ENCODE measurements at places on chromosomes 3 and 15.

DNA sequence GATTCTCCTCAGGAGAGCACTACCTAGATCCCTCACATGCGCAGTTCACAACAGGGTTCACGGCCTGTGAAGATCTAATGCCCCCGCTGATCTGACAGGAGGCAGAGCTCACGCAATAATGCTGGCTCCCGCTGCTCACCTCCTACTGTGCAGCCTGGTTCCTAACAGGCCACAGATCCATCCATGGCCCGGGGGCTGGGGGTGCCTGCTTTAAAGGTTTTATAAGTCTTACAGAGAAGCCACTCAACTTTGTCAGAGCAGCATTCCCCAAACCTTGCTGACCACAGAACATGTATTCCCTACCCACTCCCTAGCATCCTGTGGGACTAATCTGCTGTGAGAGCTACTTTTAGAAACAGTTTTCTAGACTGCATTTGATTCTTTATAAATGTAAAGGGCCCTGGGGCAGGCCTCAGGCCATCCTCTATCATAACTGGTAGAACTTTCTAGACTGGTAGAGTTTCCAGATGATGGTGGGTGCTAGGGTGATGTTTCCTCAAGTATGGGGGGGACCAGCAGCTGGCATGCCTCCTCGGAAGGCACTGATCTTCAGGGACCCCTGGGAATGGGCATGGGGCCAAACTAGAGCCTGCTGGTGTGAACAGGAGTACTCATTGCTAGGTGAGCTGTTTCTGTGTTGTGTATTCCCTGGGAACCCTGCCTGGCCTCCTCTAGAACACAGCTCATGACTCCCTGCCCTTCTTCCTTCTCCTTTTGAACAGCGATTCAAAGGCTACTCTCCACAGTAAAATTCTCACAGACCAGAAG lies 25.7 kb upstream of the RAD18 start:
- no peak for DNase-seq

GRCh38 chr15:39153716-39154115 lies 427.2 kb upstream of the THBS1 start:
- DNase-seq: no peak

DNA sequence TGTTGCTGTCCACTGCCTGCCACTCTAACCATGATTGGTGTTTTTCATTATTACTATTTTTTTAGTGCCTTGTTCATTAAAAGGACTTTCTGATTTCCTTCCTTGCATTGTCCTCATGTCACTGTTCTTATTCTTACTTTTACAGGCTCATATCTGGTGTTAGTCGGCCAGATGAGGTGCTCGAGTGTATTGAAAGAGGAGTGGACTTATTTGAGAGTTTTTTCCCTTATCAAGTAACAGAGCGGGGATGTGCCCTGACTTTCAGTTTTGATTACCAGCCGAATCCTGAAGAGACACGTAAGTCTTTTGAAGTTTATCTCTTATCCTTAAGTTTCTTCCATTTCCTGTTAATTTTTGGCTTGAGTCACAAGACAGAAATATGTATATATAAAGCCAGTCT lies 23.2 kb downstream of the QTRT2 start:
- no peak for DNase-seq

DNA sequence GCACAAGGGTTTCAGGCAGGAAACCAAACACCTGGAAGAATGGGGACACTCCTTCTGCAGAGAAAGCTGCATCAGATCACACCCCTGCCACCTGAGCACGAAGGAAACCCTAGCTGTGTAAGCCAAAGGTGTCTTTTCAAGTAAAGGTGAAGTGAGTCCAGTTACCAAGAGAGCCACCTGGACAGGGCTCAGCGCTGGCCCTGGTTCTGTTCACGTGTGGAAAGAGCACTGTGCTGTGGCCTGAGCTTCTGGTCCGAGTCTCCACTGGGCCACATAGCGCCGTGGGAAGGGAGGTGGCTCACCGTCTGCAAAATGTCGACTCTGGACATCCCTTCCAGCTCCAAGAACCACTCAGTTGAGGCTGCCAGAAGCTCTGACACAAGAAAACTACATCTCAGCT lies 151.1 kb downstream of the ADAMTS17 start:
- DNase-seq: no peak

DNA sequence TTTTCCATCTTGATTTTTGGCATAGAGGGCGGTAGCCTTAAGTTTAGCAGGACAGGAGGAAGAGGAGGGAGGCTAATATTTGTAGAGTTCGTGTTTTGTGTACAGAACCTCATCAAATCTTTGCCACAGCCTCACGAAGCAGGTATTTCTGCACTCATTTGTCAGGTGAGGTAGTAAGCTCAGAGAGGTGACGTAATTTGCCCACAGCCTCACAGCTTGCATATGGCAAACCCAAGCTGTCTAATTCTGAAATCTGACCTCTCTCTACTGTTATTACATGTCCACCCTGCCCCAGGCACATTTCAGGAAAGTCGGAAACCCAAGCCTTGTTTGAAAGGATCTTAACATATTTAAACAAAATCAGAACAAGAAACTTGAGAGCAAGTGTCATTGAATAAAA lies 91.1 kb upstream of the TPM1 start:
- no peak for DNase-seq

DNA sequence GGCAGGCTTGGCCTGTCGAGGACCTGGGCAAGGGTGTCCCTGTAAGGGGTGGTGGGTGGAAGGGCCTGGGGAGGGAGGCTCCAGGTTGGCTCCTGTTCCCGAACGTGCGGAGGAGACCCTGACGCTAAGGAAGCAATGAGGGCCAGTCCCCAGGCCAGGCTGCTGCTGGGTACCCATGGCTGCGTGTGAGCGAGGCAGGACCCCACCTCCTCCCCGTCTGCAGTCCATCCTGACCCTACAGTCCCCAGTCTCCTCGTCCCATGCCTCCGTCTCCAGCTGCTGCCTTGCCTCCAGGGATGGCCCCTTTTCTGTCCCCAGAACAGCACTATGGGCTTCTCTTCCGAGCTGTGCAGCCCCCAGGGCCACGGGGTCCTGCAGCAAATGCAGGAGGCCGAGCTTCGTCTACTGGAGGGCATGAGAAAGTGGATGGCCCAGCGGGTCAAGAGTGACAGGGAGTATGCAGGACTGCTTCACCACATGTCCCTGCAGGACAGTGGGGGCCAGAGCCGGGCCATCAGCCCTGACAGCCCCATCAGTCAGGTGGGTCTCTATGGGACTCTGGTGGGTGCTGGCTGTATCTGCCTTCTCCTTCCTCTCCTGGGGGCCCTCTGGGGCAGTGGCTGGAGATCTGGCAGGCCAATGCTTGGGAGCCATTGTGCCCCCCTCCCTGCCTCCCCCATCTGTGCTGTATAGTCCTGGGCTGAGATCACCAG lies 571 bp downstream of the FES start:
- DNase-seq: no peak

DNA sequence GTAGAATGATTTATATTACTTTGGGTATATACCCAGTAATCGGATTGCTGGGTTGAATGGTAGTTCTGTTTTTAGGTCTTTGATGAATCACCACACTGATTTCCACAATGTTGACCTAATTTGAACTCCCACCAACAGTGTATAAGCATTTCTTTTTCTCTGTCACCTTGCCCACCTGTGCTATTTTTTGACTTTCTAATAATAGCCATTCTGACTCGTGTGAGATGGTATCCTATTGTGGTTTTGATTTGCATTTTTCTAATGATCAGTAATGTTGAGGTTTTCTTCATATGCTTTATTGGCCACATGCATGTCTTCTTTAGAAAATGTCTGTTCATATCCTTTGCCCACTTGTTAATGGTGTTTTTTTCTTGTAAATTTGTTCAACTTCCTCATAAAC lies 340.8 kb downstream of the PLOD2 start:
- no peak for DNase-seq

DNA sequence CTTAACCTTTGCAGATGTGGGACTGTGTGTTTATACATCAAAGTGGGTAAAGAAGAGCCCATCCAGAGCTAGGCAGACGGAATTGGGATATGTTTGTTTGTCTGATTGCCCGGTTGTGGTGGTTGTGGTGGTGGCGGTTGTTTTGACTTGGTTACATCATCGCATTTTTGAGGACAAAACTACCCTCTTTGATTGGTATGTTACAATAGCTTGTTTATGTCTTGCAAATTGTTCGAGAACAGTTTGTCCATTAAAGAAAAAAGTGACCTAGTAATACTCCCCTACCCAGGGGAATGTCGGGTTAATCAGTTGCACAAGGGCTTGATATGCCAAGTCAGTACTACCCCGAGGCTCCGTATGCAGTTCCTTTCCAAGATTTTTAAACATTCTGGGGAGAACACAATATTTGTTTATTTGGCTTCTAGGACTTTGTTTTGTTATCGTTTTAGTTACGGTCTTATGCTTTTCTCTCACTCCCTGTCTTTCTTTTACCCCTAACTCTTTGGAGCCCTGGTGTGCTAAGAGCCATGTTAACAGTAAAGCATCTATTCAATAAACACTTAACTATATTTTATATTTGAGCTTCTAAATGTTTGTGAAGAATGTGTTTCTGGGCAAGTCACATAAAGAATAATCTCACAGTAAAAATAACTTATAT lies 315.4 kb downstream of the LPP start:
- DNase-seq: no peak

DNA sequence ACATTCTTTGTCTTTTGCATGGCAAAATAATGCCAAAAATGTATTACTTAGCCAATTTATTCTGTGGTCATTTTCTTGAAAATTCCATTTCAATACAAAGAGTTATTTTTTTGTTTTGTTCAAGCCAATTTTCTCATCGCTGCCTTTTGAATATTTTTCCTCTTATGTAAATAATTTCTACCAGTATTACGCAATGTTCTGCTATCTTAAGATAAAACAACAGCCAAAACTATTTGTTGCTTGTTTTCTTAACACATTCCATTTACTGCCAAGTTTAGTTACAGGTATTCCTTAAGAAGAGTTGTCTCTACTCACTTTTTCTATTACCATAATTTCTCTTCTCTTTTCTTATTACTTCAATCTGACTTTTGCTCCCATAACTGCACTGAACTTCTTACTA lies 163.1 kb downstream of the ROBO1 start:
- DNase-seq: no peak

DNA sequence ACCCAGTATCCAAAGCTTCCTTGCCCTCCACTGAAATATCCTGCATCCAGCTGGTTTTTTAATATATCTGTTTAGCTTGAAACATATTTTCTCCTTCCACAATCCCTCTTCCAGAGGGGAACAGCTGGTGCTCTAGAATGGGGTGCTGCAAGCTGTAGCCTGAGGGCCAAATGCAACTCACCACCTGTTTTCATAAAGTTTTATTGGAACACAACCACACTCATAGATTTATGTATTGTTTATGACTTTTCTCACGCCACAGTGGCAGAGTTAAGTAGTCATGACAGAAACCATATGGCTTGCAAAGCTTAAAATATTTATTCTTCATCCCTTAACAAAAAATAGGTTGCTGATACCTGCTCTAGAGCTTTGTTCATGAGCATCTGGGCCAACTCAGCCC lies 298.7 kb downstream of the CLSTN2 start:
- no peak for DNase-seq

DNA sequence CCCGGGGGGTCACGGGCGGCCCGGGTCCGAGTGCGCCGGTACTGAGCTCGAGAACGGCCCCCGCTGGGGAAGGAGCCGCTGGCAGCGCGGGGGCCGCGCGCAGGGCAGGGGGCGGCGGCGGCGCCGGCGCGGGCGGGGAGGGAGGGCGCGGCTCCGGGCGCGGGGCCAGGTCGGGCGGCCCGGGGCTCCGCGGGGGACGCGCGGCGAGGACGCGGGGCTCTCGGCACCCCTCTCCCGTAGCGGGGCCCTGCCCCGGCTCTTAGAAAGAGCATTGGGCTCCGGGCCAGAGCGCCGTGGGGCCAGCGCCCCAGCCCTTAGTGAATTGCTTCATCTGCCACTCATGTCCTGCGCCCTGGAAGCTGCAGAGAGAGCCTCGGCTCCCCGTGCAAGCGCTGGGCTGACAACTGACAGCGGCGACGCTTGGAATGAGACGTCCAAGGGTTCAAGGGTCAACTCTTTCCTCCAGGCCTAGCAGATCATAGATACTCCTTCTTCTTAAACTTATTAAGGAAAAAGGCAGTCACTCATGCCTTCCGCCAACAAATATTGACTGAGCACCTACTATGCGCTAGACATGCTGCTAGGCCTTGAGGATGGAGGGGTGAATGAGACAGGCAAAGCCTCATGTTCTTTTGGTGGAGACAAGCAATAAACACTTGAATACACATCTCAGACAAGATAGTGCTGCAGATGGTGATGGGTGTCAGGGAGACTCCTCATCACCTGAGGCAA lies 140.8 kb downstream of the SMAD6 start:
- no peak for DNase-seq

GRCh38 chr3:110027446-110028080 lies 690.2 kb upstream of the DPPA4 start:
- no peak for DNase-seq

- DNase-seq: no peak
These were observed 11.3 kb upstream of the P2RY12 start for GRCh38 chr3:151395806-151396205.

DNA sequence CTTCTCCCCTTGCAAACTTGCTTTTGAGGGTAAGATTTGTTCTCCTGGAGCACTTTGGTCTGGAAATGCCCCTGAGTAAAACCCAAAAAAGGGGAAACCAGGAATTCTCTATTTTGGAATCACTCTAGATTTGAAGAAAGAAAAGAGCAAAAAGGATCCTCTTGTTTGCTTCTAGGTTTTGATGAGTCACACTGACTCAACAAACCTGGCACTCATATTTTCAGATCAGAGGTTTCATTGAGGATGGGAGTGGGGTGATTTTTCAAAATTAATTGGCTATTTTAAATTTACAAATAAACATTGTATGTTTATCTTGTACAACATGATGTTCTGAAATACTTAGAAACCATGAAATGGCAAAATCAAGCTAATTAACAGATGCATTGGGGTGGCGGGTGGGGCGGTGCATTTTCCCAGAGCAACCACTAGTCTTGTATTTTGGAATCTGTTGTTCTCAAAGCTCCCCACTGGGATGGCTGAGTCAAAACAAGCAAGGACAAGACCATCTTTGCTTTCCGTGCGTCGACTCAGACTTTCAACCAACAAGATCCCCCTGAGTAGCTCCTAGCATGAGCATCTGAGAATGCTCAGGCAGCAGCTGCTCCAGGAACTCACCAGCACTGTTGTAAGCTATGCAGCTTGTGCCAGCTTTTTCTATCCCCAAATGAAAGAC lies 451.4 kb downstream of the WDR72 start:
- DNase-seq: no peak

- DNase-seq: no peak
These were observed 32.3 kb downstream of the PSTPIP1 start for GRCh38 chr15:77027111-77027696.

Measured in stimulated activated CD4-positive, alpha-beta T cell treated with anti-CD3 and anti-CD28 coated beads, Interleukin-12 subunit alpha, Interleukin-12 subunit beta, amount 100 ng/mL, for 48 hours (primary cell).